ENCODE measurements at places on chromosomes 16 and 17.

- DNase-seq: peak; percentile 20
These were observed 27.9 kb upstream of the C16orf95 start for GRCh38 chr16:87344931-87345631.

GRCh38 chr16:85362443-85362842 lies 250.2 kb upstream of the CIBAR2 start:
- DNase-seq: no peak

GRCh38 chr17:81277421-81277820 lies 17.7 kb downstream of the SLC38A10 start:
- DNase-seq: no peak

DNA sequence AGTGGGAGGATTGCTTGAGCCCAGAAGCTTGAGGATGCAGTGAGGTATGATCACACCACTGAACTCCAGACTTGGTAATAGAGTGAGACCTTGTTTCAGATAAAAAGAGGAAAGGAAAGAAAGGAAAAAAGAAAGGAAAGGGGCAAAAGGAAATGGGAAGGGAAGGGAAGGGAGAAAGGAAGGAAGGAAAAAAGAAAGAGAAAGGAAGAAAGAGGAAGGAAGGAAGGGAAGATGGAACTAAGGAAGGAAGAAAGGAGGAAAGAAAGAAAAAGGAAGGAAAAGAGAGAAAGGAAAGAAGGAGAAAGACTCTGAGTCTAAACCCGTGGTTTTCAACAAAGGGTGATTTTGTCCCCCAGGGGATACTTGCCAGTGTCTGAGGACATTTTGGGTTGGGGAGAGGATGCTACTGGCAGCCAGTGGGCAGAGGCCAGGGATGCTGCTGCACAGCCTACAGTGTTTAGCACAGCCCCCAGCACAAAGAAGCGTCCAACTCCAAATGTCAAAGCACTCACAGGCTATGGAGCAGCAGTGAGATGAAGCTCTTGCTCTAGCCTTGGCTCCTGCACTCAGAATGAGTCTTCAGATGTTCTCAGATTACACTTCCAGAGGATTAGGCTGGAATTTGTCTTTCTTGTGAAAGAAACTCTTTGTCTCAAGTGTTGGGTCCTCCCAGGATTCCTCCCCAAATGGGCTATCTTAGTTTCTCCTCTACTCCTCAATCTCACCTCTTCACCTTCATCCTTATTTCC lies 64.2 kb downstream of the BMERB1 start:
- no peak for DNase-seq

GRCh38 chr17:11332706-11333105 lies 91.7 kb downstream of the SHISA6 start:
- DNase-seq: no peak

GRCh38 chr17:18960803-18961511 lies 9.0 kb downstream of the SLC5A10 start:
- peak; percentile 58 for DNase-seq

DNA sequence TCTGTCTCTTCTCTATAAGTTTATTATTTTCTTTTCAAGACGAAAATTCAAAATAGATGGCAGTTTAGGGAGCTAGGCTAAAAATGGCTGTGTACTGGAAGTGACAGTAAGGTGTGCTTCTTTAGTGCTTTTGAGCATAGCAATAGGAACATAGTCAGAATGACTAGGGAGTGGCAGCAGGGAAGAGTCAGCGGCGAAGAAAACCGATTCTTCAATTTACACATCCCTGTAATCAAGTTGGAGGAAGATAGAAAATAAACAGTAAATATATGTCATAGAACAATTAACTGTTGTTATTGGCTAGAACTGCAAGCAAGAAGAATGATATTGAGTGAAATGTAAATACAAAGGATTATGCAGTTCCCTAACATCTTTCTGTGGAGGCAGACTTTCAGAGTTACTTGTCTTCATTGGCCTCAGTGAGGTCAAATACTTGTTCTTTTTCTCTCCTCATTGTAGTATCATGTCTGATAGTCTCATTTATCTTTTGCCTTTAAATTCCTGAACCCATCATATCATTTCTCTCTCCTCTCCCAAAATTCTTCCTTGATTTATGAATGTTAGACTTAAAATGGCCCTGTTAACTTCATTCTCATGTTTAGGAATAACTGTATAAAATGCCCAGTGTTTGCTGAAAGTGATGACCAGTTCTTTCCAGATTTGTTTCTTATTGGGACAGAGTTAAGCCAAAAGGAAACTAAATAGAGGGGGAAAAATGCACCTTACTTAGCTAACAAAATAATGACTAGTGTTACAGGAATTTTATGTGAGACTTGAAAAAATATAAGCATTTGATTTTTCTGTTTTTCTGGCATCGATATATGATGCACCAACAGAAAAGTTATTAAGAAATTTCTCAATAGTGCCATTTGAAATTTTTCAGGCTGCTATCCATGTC lies 211.4 kb downstream of the BCAS3 start:
- DNase-seq: no peak

GRCh38 chr17:81489012-81489997 lies 23.3 kb downstream of the ACTG1 start:
- no peak for DNase-seq

All from stimulated activated CD4-positive, alpha-beta T cell treated with anti-CD3 and anti-CD28 coated beads, Interleukin-15, amount 100 ng/mL, for 1 hour (primary cell).